HT-29 (cell line): ENCODE measurements at places on chromosomes 3 and 15. TPM values are rescaled to one million over a fixed set of nuclear protein-coding genes. Genes with fewer than 3 reads are reported as not detected.

DNA sequence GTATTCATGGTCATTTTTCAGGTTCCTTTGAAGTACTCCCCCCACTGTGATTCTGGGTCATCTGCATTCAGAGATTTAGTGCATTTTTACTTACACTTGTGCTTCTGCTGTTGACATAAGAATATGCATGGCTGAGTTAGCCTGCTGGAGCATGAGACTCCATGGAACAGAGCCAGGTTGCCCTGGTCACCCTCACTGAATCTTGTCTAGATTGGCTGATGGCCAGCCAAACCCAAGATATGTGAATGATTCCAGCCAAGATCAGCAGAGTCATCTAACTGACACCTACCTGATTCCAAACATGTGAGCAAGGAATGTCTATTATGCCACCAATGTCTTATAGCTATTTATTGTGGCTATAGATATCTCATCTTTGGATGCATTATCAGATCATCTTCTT lies 25.1 kb downstream of the DTWD1 start:
- no peak for DNase-seq

DNA sequence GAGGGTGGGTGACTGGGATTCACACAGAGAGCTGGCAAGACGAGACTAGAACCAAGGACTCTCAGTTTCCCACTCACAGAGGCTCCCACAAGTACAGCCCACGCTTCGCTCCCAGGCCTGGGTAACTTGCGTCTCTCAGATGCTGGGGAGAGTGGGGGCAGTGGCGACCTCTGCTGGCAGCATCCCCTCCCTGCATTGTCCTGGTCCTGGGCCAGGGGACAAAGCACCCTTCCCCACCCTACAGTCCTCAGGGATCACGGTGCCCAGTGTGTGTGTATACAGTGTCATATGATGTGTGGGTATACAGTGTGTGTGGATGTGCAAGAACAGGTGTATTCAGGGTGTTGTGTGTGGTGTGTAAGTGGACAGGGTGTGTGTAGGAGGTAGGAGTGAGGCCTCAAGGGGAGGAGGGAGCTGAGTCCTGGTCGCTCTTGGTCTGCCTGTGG lies 12.8 kb downstream of the VILL start:
- DNase-seq: peak; percentile 62

Gene IMP3
- total RNA-seq: 186 and 250 TPM in 2 replicates

DNA sequence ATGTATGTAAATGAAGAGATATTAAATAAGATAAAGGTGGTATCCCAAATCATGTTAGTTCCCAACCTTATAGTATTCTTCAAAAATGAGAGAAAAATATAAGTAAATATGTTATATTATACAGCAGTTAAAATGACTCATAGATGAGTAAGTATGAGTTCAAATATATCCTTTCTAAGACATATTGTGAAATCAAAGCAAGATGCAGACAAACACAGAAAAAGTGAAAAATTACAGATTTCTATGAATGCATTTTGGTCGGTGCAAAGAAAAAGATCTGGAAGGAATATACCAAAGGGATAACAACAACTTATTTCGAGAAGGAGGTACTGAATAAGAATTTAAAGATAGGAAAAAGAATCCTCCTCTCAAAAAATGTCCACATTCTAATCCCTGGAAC lies 181.2 kb upstream of the TTC14 start:
- DNase-seq: no peak

Gene COX5A
- total RNA-seq: 122 and 144 TPM in 2 replicates

Gene SPTSSB
- 0.33 and 0.52 TPM in 2 replicates for total RNA-seq

Gene SLC49A4
- total RNA-seq: 9.9 and 13.8 TPM in 2 replicates

- no peak for DNase-seq
These were observed 115.0 kb downstream of the FOXB1 start for GRCh38 chr15:60119101-60119500.

GRCh38 chr15:25439369-25439836 lies 579 bp upstream of the UBE3A start:
- DNase-seq: no peak

DNA sequence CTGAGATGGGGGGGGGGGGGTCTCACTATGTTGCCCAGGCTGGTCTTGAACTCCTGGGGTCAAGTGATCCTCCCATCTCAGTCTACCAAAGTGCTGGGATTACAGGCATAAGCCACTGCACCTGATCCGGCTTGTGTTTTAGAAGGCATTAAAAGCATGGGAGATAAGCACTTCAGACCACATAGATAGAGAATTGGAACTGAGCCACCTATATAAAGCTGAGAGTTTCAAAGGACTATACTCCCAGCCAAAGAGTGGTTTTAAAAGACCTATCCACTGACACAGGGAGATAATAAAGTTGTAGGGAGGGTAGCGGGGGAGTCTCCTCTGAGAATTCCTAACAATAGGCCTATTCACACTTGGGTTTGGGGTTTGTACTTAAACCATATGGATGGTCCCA lies 34.8 kb downstream of the DENND4A start:
- no peak for DNase-seq

DNA sequence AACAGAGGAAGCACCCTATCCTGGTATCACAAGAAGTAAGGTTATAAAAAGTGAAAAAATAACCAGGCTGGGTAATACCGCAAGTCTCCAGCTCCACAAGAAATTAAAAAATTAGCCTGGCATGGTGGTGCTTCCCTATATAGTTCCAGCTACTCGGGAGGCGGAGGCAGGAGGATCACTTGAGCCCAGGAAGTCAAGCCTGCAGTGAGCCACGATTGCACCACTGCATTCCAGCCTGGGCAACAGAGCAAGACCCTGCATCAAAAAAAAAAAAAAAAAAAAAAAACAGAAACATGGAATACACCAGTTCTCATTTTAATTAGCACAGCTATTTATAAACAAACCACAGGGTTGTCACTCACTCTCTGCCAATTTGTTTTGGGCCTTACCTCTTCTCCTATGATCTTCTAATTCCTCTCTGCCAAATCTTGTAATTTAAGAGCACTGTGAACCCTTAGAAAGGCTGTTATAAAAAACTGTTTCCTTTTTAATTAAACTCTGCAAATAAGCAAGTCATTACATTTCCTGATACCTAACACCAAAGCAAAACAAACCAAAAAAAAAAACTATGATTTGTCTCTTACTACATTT lies 22.6 kb downstream of the DCUN1D1 start:
- DNase-seq: no peak

Gene GOLGA8O
- total RNA-seq: not detected in 2 replicates

GRCh38 chr3:57464801-57465200 lies 79.3 kb downstream of the DNAH12 start:
- DNase-seq: peak; percentile 12

Gene TMEM207
- not detected in 2 replicates for total RNA-seq

Gene STX19
- total RNA-seq: 1.3 and 1.4 TPM in 2 replicates

DNA sequence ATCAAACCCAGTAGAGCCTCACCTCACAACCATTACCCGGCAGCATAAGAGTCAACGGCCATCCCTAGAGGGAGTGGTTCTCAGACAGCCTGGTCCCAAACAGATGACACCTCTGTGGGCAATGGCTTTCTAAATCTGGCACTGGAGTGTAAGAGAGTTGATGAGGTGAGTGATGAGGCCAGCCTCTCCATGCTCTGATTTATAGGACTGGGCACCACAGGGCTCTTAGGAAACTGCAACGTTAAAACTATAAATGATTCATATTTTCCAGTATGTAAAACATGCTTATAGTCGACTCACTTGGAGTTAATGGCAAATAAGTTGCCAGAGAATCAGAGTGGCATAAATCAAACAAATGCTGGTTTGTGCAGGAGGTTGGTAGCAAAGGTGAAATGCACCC lies 187.7 kb downstream of the GREM1 start:
- DNase-seq: no peak

Gene RAB7A
- 69.0 and 79.3 TPM in 2 replicates for total RNA-seq

DNA sequence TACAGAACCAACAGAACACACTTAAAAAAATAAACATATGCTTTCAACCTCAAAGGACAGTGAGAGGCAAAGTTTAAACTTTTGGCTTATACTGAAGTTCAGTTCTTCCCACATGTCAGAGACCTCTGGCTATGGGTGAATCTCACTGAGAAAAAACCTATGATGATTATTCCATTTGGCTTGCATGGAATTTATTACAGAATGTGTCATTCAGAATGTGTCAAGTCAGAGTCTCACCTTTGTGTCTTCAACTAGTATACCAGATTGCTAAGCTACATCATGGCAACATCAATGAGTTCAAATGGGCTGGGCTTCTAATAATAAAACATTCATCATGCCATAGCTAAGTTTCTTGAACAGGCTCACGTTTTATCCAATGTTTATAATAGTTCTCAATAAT lies 987.0 kb downstream of the NTRK3 start:
- DNase-seq: no peak

GRCh38 chr3:52443791-52444687 lies 864 bp downstream of the SEMA3G start:
- no peak for DNase-seq

Gene HYPK
- total RNA-seq: 16.9 and 18.8 TPM in 2 replicates

Gene KBTBD13
- not detected in 2 replicates for total RNA-seq

Gene LRRC49
- 4.2 and 5.9 TPM in 2 replicates for total RNA-seq

Gene SNURF
- total RNA-seq: not detected in 2 replicates

DNA sequence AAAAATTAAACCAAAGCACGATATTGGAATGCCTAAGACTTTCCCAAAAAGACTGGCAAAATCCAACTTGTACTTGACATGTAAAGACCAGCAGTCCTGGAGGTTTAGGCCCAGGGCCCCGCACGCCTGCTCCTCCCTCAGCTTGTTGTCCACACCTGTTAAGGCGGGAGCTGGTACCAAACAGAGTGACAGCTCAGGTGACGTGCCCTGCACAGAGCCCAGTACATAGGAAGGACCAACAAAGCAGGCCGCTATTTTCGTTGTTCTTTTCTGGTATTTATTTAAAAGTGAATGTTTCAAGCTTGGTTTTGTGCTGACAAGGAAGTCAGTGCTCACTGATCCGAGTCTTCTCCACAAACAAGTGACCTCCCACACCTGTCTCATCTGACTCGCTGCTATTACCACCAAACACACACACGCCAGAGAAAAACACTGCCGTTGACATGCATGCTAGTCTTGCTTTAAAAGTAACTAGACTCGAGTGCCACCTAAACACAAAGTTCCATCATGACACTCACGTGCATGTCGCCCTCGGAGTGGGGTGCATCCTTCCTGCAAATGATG lies 50.2 kb downstream of the HERC2 start:
- no peak for DNase-seq

GRCh38 chr15:29024662-29025061 lies 138.9 kb downstream of the APBA2 start:
- no peak for DNase-seq

GRCh38 chr3:11434017-11434526 lies 161.9 kb downstream of the ATG7 start:
- no peak for DNase-seq

Gene CHDH
- 27.6 and 54.6 TPM in 2 replicates for total RNA-seq

- DNase-seq: no peak
These were observed 27.1 kb downstream of the IP6K1 start for GRCh38 chr3:49759226-49759625.

- no peak for DNase-seq
These were observed 1.5 kb upstream of the NCKIPSD start for GRCh38 chr3:48687220-48687678.

DNA sequence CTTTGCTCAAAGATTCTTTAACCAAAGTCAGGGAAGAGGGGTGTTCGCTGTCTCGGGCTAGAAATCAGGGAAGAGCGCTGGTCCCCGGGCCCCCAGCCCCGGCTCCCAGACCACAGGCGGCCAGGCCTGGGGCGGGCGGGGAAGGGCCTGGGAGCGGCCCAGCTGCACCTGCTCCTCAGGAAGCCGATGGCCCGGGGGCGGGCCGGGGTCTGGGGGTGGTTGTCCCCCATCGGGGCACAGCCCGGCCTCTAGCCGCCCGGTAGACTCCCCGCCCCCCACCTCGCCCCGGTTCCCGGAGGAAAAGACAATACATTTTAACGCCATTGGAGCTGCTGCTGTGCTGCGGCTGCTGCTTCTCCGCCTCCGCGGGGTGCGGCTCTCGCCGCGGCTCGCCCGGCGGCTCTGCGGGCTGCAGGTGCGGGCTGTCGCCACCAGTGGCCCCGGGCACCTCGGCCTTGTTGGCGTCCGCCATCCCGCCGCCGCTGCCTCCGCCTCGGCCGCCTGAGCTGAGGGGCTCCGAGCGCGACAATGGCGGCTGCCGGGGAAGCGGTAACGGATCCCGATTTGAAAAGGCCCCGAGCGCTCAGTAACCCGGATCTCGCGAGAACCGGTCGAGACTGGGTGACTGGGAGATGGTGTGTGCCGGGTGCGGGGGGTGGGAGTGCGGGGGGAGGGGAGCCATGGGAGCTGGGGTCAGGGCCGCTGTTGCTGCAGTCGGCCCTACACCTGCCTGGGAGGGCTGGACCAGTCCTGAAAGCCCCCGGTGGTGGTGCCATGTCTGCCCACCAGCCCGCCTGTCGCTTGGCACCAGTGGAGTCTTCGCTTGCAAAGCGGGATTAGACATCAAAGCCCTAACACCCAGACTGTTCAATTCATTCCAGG lies at the start of gene MYEF2:
MYEF2 (minus strand) TSS at position 530 of the 882 bp plus-strand sequence; CDS start at position 472, 58 bp downstream.
- peak; percentile 71 for DNase-seq

Gene MAN2C1
- 200 and 234 TPM in 2 replicates for total RNA-seq

DNA sequence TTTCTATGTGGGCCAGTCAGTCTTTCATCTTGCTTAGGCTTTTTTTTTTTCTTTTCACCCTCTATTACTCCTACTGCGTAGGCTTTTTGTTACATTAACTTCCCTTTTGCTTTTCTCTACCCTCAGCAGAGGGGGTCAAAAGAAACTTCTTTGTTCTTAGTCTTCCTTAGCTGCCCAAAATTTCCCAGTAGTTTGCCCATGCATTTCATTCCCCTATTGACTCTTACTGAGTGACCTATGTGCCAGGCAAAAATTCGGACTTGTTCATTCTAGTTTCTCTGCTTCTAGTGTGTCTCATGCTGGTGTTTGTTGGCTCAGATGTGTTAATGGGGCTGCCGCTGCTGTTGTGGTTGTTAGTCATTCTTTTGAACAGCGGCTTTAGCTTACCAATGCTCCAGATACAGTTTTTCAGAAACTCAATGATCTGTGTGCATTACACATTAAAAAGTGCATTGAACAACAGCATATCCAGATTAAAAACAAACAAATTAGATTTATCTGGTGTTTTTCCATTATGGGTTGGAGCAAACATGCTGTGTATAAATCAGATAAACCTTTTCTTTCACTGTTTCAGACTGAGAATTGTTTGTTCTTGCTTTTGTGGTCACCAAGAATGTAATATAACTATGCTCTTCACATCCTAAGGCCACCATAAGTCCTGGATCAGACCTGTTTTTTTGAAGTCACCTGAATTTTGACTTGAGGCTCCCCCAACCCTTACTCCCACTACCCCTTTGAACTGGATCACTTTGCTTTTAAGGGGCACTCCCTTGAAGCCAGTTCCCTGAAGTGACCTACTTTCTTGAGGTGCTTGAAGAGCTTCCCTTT lies 43.1 kb downstream of the PDE8A start:
- peak; percentile 74 for DNase-seq

Gene DYNC1LI1
- 11.2 and 14.6 TPM in 2 replicates for total RNA-seq

DNA sequence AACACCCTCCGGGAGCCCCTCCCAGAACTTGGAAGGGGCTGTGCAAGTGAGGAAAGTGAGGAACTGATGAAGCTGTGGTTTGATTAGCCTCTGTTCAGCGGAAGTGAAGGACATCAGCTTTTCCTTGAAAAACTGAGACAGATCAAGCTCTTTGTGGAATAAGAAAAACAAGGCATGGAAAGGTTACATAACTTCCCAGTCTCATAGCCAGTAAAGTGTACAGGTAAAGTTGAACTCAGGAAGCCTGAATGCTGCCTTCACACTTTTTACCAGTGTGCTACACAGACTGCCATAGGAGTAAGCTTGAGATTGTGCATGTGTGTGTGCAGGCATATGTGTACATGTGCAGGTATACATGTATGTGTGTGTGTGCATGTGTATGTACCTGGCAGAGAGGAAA lies 293.2 kb downstream of the FGF12 start:
- no peak for DNase-seq

Gene BDH1
- total RNA-seq: 51.5 and 71.2 TPM in 2 replicates

Gene ZPLD1
- not detected in 2 replicates for total RNA-seq

- no peak for DNase-seq
These were observed 498.0 kb upstream of the PROK2 start for GRCh38 chr3:72282918-72283317.
